ENCODE measurements at places on chromosomes 12 and 14.

GRCh38 chr14:61630399-61631044 is 64.8 kb upstream of the HIF1A start:
- no peak for DNase-seq

DNA sequence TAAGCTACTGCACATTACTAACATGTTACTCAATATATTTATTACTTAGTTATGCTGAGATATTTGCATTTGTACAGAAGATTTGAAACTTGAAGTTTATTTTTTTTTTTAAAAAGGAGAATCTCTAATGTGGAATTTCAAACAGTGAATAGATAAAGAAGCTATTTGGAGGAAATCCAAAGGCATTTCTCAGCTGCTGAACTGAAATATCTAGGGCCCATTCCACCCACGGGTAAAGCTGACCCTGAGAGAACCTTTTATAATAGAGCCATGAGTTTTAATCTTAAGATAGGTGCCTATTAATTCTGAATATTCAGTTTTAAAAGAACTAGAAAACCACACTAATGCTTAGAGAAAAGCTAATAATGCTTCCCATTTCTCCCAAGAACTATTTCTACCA is 225.4 kb upstream of the CAND1 start:
- DNase-seq: no peak

DNA sequence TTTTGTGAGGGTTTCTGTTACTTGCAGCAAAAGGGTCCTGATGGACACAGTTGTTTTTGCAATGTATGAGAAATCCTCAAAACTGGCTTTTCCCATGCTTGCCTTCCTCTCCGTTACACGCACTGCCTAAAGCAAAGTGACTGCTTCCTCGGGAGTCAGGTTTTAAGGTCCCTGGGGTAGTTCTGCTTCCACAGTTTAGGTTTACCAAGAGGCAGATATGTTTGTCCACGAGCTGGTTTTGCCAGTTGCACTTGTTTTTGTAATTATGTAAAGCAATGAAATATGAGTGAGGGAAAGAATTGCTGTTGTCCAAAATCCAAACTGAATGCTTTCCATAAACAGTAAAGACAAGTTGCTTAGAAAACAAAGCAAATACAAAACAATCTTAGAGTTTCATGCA is 290.7 kb upstream of the AMIGO2 start:
- DNase-seq: no peak

DNA sequence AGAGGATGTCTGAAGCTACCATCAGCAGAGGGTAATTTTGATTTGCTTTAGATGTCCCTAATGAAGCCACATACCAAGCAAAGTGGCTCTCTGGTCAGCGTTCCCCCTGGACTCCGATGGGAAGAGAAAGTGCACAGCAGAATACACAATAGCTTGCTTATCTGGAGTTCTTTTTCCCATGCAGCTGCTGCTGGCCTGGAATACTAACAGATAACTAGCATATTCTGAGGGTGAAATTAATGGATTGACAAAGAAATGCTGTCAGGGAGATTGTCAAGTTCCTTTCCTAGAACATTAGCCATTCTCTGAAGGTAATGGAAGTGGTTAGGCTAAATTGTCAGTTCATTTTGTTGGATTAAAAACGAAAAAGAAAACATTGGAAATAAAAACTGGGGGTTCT is 391.3 kb downstream of the FLRT2 start:
- DNase-seq: no peak

GRCh38 chr12:76551482-76551888 is 8.1 kb downstream of the OSBPL8 start:
- no peak for DNase-seq

DNA sequence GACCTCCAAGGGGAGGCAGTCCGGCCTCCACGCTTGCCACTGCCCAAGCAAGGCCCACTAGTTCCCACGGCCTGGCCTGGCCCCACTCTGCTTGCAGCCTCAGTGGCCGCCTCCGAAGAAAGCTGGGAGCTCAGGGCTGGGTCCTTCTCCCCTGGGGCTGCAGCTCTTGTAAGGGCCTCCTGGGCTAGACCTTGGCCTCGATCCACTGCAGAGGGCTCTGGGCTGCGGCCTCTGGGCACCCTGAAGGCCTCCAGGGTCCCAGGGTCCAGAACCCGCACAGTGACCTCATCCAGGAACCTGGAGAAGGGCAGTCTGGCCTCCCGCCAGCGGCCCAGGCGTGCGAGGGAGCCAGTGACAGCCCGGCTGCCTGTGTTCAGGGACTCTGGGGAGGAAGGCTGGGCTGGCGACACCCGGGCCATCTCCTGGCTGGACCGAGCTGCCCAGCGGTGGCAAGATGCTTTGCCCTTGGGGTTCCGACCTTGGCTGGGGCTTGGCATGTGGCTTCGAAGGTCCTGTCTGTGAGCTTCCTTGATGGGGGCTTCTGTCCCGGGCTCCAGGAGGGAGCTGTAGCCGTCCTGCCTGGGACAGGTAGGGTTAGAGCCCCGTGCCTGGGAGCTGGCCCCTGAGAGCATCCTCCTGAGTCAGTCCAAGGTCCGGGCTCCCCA is 9.8 kb downstream of the BEGAIN start:
- no peak for DNase-seq

- DNase-seq: no peak
Observed at GRCh38 chr12:25089738-25090137, 105.2 kb downstream of the DNAI7 start.

DNA sequence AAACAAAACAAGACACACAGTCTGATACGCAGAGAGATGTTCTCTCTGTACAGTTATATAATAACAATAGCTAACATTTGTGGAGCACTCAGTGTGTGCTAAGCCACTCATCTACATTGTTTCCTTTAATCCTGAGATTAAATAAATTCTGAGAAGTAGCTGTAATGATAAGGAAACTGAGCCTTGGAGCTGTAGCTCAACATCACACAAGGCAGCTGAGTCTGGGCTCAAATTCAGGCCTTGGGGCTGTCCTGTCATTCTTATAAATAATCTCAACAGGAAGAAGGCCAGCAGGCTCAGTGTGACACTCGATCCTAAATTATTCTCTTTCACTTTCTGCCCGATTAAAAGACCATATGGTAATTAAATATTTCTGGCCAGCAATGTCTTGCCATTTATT is 24.5 kb downstream of the CDKN1B start:
- no peak for DNase-seq

- no peak for DNase-seq
Observed at GRCh38 chr12:51669271-51669670, 78.2 kb downstream of the SCN8A start.

GRCh38 chr14:99273766-99274345 is 1.9 kb upstream of the BCL11B start:
- DNase-seq: no peak

DNA sequence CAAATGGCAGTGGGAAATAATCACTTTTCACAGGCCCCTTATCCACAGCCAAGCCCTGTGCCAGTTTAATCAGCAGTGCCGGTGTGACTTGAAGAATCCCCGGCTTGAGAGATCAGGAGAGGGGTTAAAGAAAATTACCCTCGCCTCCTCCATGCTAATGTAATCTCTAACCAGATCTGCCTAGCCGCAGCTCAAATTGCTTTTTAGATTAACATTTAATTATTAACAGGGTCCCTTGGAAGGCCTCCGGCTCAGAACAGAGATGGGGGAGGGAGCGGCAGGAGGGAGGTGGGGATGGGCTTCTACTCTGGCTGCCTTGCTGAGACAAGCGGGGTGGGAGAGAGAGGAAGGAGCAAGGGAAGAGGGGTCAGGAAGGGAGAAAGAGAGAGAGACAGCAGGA is 24.0 kb downstream of the FAM222A start:
- DNase-seq: no peak

DNA sequence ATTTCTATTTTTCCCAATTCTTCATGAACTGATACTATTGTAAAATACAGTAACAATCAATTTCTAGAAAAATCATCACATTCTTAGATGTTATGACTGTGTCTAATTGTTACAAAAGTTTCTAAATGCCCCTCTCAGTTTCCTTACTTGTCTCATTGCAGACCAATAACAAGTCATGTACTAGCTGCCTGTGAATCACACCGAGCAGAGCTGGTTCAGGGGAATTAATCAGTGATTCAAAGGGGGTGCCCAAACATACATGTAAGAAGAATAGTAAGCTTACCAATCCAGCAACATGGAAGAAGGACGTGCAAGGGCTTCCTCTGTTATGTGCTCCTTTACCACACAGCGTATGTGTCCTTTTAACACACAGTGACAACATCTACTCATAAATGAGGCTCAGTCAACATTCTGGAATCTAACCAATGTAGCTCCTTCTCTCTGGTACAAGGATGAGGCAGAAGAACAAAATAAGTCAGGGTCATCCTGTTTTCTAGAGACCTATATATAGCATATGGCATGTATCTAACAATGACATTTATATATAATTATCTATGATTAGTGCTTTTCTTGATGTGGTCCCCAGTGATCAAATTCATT is 126.4 kb downstream of the SCN8A start:
- no peak for DNase-seq

- DNase-seq: no peak
Observed at GRCh38 chr12:28212182-28212581, 21.9 kb downstream of the CCDC91 start.

GRCh38 chr12:64218597-64218996 is 3.5 kb downstream of the KICS2 start:
- DNase-seq: no peak

DNA sequence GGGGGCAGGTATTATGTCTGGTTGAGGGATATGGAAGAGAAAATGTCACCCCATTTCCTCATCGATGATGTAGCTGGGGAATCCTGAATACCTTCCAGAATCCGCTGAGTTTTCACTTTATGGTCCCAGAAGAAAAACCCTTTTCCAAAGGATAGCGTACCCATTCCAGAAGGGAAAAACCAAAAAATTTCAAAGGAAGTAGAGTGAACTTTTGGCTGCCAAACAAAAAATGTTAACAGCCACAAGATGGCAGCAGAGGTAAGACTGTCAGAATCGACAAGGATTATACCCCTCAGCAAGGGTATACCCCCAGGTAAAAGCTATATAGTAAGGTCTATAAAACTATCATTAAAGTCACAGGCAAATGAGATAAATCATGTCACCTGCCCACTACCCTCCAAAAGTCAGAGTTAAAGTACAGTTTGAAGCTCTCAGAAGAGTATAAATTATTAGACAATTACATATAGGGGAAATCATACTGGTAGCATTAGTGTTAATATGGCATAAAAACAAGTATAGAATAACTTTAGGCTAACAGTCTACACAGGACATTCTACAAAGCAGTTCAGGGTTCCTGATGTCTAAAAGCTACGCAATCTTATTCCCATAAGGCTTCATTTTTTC is 18.0 kb downstream of the ACIN1 start:
- DNase-seq: no peak

DNA sequence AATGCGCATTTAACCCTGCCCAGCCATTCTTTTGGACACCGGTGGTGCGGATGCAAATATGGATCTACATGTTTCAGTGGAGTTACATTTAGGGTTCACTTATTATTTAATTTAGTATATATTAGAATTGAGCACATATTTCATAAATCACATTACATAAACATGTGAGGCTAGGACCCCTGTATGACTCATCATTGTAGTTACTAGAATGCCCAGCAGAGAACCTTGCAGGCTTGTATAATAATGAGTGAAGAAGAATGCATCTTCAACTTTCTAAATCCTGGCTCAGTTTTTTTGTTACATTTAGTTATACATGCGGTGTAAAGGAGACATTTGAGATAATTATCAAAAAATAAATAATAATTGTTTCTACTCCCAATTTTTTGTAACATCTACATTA is 369.0 kb downstream of the ATP23 start:
- no peak for DNase-seq
